Activated naive CD4-positive, alpha-beta T cell treated with Interleukin-2 at 50 U/mL for 16 hours (primary cell): ENCODE measurements at places on chromosomes 5 and 9.
A peak's percentile ranks its signal among the peaks of the same experiment; 100 is the strongest.

DNA sequence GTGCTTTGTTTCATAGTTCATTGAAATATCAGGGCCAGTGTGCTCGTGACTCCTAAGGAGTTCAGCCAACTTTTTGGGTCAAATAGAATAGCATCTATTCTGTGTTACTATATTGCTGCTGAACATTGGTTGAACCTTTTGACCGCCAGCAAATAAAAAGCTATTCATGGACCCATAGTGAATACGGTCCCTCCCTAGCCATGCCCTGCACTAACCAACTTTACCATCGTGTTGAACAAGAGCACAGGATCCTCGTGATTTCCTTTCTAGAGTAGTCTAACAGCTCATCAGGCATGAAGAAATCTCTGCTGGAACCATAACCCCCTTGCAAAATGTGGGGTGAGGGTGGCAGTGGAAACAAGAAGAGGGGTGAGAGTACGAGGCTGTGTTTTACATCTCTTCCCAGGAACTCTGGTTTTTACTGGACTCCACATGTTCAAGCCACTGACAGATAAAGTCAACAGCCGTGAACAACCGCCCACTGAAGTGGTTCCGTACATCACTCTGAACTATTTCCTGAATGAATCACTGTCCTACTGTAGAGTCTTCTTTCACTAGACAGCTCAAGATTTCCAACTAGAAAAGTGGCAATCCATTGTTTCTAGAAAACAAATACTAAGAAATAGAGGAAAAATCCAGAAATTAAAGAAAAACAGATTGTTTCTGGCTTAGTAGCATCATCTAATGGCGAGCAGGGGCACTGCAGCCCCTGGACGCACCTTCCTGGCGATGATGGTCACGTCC is 70.1 kb upstream of the SPATA31E1 start:
- peak; percentile 42 for DNase-seq

- DNase-seq = no peak
Observed at GRCh38 chr9:90846770-90847419, 45.3 kb downstream of the SYK start.

DNA sequence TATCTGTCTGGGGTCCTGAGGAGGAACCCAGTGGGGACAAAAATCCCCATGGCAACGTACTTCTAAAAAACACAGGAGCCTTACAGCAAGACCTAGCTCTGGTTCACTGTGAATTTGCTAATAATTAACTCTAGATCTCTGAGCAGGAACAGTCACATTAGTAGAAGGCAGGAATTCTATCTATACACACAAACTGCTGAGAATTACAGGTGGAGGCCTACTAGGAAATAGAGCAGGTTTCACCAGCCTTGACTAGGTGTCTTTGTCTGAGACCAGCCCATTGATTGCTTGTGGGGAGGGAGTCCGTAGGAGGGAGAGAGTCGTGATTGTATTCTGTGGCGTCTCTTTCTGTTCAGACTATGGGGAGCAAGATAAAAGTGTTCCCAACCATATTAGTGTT is 44.8 kb downstream of the PRLR start:
- DNase-seq = no peak

- no peak for DNase-seq
Observed at GRCh38 chr5:54146916-54147315, 163.5 kb downstream of the ARL15 start.

- no peak for DNase-seq
Observed at GRCh38 chr5:167271511-167271910, 1019.9 kb upstream of the WWC1 start.

GRCh38 chr9:125525921-125526631 is 180.9 kb downstream of the MAPKAP1 start:
- DNase-seq = no peak

GRCh38 chr5:39076101-39076756 is 2.0 kb upstream of the RICTOR start:
- no peak for DNase-seq

DNA sequence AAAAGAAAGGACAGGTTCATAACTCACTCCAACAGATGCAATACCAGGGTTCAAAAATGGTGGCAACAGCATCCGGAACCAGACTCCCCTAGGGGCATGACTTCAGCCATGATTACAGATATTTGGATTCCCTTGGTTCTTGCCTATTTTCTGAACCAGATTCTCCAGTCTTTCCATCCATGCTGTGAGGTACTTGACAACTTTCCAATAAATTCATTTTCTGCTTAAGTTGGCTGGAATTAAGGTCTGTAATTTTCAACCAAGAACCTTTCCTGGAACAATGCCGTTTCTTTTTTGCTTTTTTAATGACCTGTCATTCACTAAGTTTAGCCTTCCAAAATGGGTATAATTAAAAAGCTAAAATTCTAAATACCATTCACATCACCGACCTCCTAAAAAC is 52.2 kb downstream of the SCAI start:
- DNase-seq = no peak

DNA sequence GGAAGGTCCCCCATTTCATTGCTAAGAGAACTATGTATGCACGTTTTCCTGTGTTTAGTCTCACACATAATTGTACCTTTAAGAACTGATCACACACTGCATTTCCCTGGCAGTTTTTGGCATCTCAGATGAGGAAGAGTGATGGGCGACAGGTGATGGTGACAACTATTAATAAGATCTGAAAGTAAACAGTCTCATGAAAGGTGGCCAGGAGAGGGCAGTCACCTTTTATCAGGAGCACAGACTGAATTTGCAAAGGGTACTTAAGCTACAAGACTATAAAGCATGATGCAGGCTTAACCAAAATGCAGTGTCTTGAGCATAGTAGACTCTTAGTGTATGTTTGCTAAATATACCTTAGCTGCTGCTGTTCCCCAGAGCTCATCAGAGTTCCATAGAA is 91.5 kb downstream of the GHR start:
- DNase-seq = no peak

DNA sequence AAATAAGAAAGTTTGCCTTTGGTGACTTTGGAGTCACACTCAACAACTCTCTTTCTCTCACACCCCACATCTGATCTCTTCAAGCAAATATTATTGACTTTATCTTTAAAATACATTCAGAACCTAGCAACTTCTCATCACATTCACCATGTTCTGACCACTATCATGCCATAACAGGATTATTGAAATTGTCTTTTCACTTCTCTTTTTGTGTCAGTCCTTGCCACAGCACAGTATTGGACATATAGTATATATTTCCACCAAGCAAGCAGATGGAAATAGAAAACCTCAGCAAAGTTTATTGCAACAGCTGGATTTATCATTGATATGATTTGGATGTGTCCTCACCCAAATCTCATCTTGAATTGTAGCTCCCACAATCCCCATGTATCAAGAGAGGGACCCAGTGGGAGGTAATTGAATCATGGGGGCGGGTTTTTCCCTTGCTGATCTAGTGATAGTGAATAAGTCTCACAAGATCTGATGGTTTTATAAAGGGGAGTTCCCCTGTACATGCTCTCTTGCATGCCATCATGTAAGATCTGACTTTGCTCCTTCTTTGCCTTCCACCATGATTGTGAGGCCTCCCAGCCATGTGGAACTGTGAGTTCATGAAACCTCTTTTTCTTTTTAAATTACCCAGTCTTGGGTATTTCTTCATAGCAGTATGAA is 26.9 kb upstream of the ITGA1 start:
- DNase-seq = peak; percentile 40

DNA sequence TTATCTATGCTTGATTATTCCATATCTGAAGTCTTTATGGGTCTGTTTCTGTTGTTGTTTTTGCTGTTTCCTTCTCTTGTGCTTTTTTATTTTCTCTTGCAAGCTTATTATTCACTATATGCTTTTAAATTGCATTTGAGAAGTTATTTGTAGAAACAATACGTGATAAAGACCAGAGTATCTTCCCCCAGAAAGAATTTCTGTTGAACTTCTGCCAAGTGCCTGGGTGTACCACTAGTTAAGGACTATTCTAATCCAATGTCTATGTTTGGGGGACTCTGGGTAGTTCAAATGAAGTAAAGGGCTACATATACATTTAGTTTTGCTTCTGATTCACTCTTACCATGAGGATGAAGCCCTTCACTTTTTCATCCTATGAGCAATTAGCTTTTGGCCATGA is 54.3 kb downstream of the SLF1 start:
- no peak for DNase-seq

DNA sequence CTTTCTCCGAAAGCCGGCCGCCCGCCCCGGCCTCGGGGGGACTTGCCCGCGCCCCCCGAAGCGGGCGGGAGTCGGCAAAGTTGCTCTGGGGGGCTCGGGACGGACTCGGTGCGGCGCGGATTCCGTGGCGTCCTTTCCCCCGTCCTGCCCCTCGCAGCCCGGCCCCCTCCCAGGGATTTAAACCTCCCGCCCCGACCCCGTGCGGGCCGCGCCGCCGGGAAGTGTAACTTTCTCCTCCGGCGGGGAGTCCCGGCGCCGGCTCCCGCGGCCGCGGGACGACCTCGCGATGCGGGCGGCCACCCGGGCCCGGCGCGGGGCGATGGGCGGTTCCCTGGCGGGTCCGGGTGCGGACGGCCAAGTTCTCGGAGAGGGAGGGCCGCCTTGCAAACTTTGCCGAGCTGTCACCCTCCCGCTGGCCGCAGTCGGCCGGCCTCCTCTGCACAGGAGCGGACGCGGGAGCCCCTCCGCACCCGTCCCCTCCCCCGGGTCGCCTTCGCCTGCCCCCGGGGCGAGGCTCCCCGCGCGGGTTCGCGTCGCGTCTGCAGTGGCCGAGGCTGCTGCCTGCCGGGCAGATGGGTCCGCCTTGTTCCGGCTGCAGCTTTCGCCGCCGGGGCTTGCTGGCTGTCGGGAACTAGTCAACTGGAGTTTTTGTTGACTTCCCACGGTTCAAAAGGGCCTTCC is 732 bp downstream of the PBX3 start:
- peak; percentile 20 for DNase-seq

- no peak for DNase-seq
Observed at GRCh38 chr9:77663754-77664153, 15.6 kb upstream of the GNA14 start.

DNA sequence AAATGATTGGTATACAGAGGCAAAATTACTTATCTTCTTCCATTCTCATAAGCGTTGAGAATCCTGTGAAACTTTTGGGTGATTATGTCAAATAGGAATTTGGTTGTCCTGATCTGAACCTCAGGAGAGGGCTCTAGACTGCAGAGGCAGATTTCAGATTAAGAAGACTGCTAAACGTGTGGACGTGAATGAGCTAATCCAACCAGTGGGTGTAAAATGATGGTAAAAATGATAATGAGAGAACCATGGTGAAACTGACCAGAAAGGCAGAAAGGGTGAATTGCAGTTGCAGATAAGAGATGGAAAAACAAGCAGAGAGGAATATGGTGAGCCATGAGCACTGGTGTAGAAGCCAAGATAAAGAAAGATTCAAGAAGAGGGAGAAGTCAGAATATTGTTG is 1200.2 kb upstream of the CDH6 start:
- DNase-seq = no peak

- peak; percentile 5 for DNase-seq
Observed at GRCh38 chr5:180208435-180209081, 453 bp downstream of the RASGEF1C start.

DNA sequence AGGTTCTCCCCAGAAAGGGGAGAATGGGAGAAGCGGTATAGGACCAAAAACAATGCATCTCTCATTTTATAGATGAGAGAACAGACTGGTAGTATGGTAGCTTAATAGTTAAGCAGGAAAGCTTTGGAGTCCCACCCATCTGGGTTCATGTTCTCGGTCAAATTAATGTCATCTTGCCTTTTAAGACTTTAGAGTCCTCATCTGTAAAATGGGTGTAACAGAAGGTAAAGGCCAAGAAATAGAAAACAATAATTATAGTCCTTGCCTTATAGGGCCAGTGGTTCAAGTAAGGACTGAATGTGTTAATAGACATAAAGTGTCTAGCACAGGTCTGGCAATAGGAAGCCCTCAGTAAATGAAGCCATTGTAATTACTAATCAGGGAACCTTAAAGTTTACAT is 16.4 kb downstream of the SMIM3 start:
- DNase-seq = no peak

DNA sequence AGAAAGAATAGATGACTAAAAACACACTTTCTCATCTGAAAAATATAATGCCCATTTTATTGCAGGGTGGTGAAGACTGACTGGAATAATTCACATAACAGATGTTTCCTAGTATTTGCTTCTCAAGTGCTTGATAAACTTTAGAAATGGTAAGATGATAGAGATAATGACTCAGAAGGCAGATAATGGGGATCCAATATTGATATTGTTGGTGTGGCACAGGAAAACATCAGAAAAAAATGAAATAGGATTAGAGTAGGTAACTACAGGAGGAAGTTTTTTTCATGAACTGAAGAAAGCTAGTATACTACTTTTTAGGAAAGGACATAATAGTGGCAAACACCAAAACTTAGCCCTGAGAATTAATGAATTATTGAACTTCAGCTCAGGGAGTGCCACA is 20.2 kb upstream of the F2RL2 start:
- no peak for DNase-seq

DNA sequence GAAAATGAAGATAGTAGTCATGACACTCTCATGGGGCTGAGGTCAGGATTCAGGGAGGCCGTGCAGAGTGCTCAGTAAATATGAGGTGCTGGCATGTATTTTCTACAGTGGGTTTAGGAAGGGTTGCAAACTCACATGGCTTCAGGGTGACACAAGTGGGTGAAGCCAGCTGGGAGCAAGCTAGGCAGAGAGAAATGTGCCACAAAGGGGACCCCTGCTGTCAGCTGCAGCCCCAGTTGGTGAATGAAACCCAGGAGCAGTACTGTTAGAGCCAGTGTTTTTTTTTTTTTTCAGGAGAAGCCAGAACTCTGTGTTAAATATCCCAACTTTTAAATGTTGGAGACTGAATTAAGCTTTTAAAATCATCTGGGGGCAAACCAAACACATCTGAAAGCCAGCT is 75.3 kb downstream of the INSYN2B start:
- no peak for DNase-seq

DNA sequence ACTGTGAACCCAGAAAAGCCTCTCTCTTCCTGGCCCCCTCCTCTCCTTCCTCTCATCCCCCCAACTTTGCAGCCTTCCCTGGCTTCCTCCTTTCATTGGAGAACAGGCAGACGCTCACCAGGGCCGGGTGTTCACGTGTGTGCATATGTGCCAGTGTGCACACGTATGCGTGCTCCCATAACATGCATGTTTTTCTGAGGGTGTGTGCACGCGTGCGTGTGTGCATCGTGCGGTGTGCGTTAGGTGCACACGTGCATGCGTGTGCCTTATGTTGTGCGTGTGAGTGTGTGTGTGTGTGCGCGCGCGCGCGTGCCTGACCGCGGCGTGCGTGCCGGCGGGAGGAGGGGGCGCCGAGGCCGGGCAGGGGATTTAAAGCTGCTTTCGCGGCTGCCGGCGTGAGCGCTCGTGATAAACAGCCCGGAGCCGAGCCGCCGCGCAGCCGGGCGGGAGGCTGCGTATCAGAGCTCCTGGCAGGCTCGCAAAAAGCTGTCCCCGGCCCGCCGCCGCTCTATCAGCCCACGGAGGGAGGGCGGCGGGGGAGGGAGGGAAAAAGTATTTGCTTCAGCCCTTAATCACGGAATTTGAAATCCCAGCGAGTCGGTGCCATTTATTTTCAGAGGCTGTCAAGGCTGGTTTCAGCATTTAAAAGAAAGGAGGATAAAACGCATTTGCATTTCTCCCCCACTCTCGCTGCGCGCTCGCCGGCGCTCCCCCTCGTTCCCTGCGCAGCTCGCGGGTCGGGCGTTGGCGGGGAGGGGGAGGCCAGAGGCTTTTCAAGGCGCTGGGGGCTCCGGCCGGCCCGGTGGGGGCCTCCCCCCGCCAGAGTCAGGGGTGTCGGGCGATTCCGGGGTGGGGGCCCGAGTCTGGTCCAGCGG is 183.9 kb downstream of the C9orf50 start:
- DNase-seq = peak; percentile 38
